ENCODE measurements at places on chromosomes 5 and 9. TPM values are rescaled to one million over a fixed set of nuclear protein-coding genes. Genes with fewer than 3 reads are reported as not detected.

The PHPT1 gene
- polyA plus RNA-seq, result 60.1 TPM

The EGFL7 gene
- 82.1 TPM for polyA plus RNA-seq

The NR6A1 gene
- 0.66 TPM for polyA plus RNA-seq

The LCN1 gene
- polyA plus RNA-seq, result not detected

The HOMER1 gene
- 23.5 TPM for polyA plus RNA-seq

The WDR38 gene
- polyA plus RNA-seq, result 0.28 TPM

All from left renal cortex interstitium (tissue), 4 donors.